ENCODE measurements at places on chromosomes 1 and 21.
A peak's percentile ranks its signal among the peaks of the same experiment; 100 is the strongest.

DNA sequence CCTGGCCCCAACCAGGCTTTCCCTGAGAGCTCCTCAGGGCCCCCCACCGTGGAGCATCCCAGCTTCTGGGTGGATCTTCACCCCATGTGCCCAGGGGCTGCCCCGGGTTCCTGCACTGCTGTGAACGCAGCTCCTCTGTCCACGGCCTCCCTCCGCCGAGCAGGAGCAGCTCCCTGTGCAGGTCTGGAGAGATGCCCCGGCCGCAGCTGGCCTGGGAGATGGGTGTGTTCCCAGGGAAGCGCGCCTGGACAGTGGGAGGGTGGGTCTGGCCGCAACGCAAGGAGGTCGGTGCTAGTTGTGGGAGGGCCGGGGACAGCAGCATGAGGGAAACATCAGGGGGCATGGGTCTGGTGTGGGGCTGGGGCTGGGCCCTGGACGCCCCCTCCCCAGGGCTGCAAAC lies 71.3 kb downstream of the MORN1 start:
- no peak for DNase-seq

- no peak for DNase-seq
Measured at GRCh38 chr1:54493608-54494007, 54.4 kb upstream of the ACOT11 start.

- DNase-seq, result peak; percentile 40
Measured at GRCh38 chr1:205396967-205397616, 24.8 kb downstream of the LEMD1 start.

- DNase-seq, result no peak
Measured at GRCh38 chr1:24438423-24438901, 22.9 kb downstream of the NIPAL3 start.

GRCh38 chr1:59482986-59483385 lies 186.1 kb downstream of the FGGY start:
- no peak for DNase-seq

- DNase-seq, result no peak
Measured at GRCh38 chr1:175134500-175134899, 58.1 kb downstream of the KIAA0040 start.

- no peak for DNase-seq
Measured at GRCh38 chr1:162889989-162890388, 29.0 kb upstream of the CCDC190 start.

GRCh38 chr1:87864676-87865075 lies 536.0 kb downstream of the LMO4 start:
- no peak for DNase-seq

GRCh38 chr1:10735563-10736305 lies 60.7 kb downstream of the CASZ1 start:
- DNase-seq, result no peak

GRCh38 chr21:15908187-15908586 lies 178.4 kb downstream of the USP25 start:
- no peak for DNase-seq

DNA sequence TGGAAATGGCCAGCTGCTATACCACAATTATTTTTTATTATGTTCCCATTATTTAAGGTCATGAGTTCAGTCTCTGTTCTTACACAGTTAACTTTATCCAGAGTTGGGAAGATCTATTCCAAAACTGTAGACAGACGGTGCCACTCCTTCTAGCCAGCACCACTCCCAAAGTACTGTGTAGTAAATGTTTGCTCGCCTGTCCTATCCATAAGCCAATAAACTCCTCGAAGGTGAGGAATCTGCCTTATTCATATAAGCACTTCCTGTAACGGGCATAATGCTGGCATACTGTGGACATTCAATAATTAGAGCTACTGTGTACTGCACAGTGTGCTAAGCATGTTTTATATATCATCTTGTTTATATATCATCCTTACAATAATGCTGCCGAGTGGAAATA lies 26.1 kb upstream of the STMN1 start:
- DNase-seq, result no peak

GRCh38 chr1:245235156-245235555 lies 80.4 kb downstream of the KIF26B start:
- DNase-seq, result no peak

DNA sequence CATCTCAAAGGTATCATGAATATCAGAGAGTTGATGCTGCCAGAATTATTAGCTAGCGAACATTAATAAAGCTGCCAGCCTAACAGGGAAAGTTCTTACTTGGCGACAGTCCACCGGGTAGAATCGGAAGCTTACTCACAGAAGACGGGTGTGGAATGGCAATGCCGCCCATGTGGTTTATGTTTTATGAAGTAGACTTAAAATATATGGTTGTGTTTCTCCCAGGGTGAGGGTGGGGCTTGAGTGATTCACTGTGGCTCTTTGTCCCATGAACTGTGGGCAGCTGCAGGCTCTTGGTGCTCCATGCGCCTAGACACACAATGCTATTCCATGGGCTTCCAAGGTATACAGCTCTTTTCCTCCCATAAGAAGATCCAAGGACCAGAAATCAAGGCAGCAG lies 162.7 kb downstream of the PIGK start:
- no peak for DNase-seq

GRCh38 chr1:26269198-26269550 lies 10.7 kb upstream of the SH3BGRL3 start:
- no peak for DNase-seq

DNA sequence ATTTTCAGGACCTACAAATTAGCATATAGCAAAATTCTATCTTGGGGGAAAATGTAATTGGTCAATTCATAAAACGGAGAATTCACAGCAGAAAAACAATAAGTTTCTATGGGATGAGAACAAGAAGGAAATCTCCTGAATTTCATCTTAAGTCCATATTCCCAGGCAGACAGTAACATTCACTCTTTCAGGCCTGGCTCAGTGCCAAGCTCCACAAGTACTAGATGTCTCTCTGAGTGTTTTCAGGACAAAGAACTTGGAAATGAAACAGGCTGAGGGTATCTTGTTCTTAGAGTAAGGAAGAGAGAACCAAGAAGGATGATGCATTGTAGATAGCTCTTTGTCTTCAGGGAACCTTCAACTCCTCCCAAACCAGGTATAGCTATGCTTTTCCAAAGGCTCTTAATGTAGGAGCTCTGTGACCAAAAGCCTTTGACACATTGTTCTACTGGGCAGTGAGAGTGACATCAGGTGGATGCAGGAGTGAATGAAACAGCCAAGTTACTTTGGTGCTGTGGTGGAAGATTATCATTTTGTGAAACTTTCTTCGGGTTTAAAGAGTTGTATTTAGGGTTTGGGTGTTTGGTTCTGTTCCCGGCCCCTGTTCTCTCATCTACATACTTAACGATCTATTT lies 298.3 kb downstream of the GPATCH2 start:
- no peak for DNase-seq

DNA sequence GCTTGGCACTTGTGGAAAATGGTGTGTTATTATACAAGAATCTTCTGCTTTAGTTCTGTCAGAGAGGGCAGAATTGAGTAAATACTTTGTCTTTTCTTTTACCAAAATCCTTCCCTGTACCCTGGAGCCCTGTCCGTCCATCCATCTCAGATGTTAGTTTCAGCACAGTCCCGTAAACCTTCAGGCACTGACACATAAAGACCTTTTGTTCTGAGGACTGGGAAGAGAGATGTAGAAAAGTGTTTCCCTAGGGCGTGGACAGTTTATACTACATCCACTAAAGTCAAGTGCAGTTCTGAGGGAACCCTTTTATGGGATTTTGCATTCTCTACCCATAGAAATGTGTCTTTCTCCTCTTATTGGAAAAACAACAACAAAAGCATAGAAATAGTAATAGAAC lies 162.4 kb downstream of the PDE4B start:
- no peak for DNase-seq

All from GM10248 (cell line).